ENCODE measurements at places on chromosomes 5 and 9.

DNA sequence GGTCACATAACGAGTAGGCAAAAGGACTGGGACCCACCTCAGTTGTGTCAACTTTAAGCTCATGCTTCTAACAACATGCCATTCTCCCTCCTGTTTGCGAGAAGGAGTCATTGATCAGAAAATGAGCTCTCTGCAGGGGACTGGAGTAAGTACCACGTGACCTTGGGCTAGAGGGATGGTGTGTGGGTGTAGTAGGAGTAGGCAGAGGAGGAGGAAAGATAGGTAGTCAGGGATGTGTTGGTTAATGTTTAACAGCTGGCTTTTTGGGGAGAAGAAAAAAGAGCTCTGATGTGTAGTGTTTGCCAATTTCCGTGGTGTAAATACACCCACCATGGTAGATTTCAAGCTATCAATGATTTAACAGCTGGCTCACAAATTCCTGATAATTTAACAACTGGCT, 160.3 kb upstream of the TBC1D2 start:
- DNase-seq, result no peak

DNA sequence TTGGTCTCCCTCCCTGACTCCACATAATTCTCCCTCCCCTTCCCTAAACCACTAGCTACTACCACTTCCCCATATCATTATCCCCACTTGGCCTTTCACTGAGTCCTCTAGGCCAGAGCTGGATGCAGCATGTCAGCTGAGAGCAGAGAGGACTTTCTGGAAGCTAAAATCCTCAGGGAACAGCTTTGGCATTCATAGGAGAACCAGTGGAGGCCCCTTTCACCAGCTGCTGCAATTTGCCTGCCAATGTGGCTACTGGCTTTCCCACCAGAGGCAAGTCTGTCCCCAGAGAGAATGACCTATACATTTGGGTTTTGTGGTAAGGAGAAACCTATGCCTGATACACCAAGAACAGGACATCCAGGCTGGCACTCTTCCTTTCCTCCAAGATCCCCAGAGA, 14.4 kb downstream of the FAM219A start:
- DNase-seq, result no peak

DNA sequence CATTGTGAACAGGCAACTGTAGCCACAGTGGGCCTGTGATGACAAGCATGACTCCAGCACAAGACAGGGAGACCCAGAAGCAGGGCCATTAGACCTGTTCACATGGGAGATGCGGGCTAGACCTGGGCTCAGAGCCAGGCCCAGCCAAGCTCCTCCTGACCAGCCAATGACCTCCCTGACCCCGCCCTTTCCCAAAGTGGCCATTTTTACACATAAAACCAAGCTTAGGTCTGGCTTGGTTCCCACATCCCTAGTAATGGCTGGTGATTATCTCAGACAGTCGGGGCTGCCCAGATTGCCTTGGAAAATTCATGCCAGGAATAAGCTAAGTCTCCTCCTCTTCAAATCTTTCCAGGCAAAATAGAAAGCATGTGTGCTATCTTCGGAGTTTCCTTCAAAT, 94.1 kb downstream of the FRMD3 start:
- DNase-seq, result no peak

DNA sequence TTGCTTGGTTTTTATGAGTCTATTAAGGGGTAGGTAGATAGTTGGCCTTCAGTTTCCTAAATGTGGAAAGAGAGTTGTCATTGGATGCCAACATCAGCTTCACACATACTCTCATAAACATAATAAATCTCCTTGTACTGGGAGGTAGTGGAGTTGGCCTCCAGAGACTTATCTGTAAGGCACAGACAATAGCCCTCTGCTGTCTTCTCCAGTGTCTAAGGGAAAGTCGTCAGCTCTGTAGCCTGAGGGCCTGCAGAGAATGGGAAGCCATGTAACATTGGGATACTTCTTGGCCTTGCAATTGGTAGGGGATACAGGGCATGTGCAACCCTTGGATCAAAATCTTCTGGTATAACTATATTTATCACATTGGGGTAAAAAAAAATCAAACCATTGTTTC, 331.9 kb upstream of the KLF9 start:
- DNase-seq, result no peak

DNA sequence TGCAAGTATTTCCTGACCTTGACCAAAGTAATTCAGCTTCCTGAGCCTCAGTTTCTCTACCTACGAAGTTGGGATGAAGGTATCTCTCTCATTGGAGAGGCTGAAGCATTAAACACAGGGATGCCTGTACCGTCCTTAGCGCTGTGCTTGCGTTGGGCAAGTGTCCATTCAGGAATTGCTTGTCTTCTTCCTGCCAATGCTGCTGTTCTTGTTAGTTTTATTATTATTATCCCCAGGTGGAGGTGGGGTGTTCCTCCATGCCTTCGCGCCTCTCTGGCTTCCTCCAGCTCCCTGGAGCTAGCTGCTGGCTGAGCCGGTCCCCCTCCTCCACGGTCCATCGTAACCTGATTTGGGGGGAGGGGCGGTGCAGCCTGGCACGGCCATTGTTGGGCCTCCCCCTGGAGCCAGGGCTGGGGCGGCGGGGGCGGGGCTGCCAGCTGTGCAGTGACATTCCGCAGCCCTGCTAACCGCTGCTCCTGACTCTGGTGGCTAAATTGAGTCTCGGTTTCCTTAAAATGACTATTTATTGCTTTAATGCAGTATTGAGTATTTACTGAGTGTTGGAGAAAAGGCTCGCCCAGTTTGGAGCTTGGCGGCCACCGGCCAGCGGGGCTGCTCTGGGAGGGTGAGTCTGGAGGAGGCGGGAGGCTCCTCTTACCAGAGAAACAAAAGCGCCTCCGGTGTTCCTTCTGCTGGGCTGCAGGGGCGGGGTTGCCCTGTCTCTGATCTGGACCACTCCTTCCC, 51.3 kb downstream of the LMX1B start:
- no peak for DNase-seq

GRCh38 chr9:72997387-72997995, 44.6 kb upstream of the ALDH1A1 start:
- no peak for DNase-seq

GRCh38 chr5:399296-400281, 43.4 kb upstream of the EXOC3 start:
- peak; percentile 41 for DNase-seq

- no peak for DNase-seq
Observed at GRCh38 chr9:135083241-135083810, 4.1 kb upstream of the OLFM1 start.

GRCh38 chr5:151030379-151030778, 10.0 kb downstream of the GPX3 start:
- DNase-seq, result no peak

DNA sequence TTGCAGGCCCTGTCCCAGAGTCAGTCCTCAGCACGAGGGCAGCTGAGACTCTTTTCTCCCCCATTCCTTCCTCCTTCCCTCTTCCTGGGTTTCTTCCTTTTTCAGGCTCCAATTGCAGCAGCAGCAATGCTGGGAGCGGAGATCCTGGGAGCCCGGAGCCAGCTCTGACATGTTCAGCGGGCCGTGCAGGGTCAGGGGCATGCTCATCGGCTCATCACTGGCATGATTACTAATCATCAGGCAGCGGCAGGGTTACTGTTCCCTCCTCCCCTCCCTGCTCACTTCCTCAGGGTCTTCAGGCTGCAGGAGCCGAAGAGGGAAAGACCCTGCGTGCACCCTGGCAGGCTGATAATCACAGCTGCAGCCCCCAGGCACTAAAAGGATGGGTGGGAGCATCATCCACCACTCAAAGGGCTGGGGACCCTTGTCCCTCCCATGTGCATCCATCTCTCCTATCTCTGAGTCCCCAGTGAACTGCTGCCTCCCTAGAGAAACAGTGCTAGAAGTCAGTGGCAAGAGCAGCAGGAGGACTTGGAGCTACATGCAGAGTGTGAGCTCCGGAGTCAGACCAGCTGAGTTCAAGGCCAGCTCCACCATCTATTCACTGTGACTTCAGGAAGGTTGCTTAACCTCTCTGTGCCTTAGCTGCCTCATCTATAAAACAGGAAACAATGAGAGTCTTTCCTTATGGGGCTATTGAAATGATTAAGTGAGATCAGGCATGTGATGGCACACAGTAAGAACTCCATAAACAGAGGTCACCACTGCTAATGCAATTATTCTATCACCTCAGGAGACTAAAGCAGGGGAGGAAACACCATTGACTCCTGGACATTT, 7.8 kb upstream of the KCNIP1 start:
- DNase-seq, result no peak

DNA sequence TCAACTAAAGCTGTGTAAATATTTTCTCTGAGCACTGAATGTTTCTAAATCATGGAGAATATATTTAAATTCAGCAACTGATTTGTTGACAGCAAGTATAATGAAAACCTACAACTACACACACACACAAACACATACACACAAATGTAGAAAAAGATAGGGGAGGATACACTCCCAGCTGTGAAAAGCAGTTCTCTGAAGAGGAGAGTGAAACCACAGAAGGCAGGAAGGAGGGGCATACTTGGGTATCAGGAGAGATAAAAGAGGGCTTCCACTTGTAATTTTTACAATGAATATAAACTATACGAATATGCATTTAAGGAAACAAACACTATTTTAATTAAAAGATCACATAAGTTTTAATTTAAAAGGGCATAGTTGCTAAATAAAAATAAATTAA, 227.8 kb upstream of the SLC24A2 start:
- DNase-seq, result no peak

- no peak for DNase-seq
Observed at GRCh38 chr5:119017994-119018393, 29.6 kb upstream of the DTWD2 start.

GRCh38 chr9:9275601-9276000, 1337.2 kb downstream of the PTPRD start:
- DNase-seq, result no peak

DNA sequence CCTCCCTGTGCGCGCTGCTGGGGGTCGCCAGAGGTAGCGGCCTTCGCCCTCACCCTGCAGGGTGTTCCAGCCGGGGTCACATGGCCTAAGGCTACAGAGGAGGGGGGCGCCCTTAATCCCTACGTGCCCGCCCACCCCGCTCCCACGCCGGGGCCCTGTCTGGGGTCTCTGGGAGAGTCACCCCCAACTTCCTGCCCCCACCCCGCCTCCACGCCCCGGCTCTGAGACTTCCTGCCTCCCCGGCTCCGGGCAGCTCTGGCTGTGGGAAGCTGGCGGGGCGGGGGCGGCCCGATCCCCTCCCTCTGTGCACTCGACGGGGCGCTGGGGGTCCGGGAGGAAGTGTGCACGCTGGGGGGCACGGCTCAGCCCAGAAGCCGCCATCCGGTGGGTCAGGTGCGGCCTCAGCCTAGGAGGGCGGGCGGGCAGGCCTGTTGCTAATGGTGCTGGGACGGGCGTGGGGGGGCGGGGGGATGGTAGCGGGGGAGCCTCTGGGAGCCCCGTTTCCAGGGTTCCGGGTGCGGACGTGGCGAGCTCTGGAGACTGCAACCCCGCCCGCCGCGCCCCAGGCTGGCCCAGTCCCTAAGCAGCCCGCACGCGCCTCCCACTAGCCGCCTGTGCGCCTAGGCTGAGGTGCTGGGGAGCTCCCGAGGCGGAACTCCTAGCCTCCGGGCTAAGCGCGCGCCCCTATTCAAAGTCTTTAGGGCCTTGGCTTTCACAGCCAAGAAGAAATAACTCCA, 61.6 kb downstream of the CXXC5 start:
- no peak for DNase-seq

DNA sequence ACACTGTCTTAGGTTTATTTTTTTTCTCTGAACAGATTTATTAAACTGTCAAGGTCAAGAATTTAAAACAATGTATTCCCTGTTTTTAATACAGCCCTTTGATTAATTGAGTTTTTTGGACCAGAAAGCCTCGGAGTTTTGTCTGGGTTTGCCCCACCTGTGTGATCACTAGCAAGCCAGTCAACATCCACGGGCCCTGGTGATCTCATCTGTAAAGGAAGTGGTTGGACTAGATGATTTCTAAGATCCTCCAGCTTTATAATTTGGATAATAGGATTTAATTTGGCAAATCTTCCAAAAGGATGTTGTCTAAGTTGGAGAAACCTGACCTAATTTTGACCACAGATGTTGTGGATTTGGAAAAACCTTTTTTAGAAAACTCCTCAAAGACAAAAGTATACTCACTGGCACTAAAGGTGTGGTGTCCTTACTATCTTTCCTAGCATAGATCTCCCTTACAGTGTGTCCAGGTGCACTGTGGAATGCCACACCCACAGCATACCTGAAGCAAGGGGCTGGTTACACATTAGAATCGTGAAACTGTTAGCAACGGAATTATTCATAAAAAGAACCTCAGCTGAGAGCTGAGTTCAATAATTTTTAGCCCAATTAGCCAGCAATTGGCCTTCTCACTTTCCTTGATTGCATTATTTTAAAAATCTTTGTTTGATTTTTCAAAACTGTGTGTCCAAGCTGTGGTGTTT, 195.6 kb upstream of the ELL2 start:
- DNase-seq, result no peak

DNA sequence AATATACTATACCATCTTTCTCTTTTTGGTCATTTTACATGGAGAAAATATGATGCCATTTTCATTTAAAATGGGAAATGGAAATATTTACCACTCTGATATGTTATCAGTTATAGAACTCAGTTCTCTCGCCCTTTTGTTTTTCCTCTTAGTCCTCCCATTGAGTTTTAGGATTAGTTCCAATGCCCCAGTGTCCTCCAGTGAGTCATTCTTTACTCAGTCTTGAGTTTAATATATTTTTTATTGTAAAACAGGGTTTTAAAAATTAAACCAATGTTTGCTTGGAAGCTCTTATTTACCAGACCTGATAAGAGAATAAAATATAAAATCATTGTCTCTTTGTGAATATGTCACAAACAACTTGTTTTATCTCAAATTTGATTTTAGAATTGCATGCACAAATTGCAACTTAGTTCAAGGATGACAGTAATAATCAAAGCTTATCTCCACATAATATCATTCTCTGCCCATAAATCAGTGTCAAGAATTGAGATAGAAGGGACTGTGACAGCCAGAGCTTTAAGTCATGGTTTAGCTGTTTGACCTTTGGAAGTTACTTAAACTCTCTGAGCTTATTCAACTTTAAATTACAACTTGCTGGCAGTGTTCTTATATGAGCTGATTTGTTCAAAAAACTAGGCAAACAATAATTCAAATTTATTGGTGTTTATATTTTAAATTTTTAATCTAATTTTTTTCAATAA, 166.4 kb downstream of the PAM start:
- no peak for DNase-seq

GRCh38 chr5:85278193-85278592, 893.5 kb upstream of the EDIL3 start:
- no peak for DNase-seq

- DNase-seq, result no peak
Observed at GRCh38 chr5:50965654-50966375, 299.4 kb downstream of the PARP8 start.

GRCh38 chr5:16812911-16813310, 123.2 kb downstream of the MYO10 start:
- DNase-seq, result no peak

- no peak for DNase-seq
Observed at GRCh38 chr9:105098370-105098769, 146.1 kb upstream of the SLC44A1 start.
